Upper lobe of left lung (tissue), 6 donors: ENCODE measurements at places on chromosomes 6 and 20. TPM values are rescaled to one million over a fixed set of nuclear protein-coding genes. Genes with fewer than 3 reads are reported as not detected.

Gene IL20RA
- total RNA-seq: 10.2 TPM

Gene PNPLA1
- 0.61 TPM for total RNA-seq

Gene VSTM2L
- total RNA-seq: 47.2 TPM

DNA sequence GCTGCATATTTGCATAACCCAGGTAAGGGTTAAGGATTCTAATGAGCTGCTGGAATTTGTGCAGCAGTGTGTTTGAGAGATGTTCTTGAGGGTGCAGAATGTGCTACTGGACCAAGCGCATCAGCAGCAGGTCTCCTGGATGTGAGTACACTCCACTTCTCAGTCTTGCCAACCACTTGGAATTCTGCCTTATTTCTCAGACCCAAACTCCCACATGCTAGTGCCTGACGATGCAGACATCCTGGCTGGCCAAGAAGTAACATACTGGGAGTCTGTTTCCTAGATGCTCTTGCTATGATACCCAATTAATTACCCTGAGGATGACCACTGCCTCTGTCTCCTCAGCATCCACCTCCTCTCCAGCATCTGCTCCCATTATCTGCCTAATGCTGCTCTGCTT, 186.6 kb downstream of the MOXD1 start:
- no peaks in the 10 kb centered on the region for H3K27me3 ChIP-seq
- H3K4me3 ChIP-seq: no peak overlapping the region
- H3K27ac ChIP-seq: no peak overlapping the region
- H3K4me1 ChIP-seq: no peaks in the 10 kb centered on the region
- no peak for DNase-seq
- no peaks in the 10 kb centered on the region for H3K36me3 ChIP-seq

DNA sequence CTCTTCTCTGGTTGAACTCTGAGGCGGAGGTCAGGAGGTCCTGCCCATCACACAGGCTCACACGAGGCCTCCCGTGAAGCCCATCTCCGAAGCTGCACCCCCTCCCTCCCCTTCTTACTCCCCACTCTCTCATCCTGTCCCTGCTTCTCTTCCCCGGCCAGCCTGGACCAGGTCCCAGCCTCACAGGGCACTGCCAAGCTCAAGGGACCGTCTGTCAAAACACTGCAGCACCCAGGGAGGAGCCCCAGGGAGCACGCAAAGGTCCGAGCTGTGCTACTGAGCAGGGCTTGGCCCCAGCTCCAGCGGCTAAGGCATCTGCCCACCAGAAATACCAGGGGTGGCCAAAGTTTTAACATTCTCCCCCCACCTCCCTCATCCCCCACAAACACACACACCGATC, 70.0 kb downstream of the PSMG4 start:
- H3K27me3 ChIP-seq: no peaks in the 10 kb centered on the region
- DNase-seq: no peak
- no peak overlapping the region for H3K4me3 ChIP-seq
- no peaks in the 10 kb centered on the region for H3K36me3 ChIP-seq

DNA sequence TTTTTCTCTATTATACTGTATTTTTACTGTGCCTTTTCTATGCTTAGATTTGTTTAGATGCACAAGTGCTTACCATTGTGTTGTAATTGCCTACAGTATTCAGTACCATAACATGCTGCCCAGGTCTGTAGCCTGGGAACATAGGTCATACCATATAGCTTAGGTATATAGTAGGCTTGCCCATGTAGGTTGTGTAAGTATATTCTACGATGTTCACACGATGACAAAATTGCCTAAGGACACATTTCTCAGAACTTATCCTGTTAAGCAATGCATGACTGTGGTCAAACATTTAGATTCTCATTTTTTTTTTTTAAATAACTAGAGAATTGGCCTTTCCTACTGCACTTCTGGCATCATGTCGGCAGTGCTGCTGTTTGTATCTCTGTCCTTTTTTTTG, 253.7 kb upstream of the SUPT3H start:
- H3K36me3 ChIP-seq: no peaks in the 10 kb centered on the region
- no peaks in the 10 kb centered on the region for H3K4me1 ChIP-seq
- DNase-seq: no peak
- no peaks in the 10 kb centered on the region for H3K27me3 ChIP-seq

GRCh38 chr6:89352278-89353117, at the start of gene UBE2J1:
UBE2J1 (minus strand) TSS chr6:89352722; CDS start chr6:89352569, 153 bp downstream.
- H3K4me1 ChIP-seq: peaks cover 33% of the 10 kb centered on the region
- H3K36me3 ChIP-seq: no peaks in the 10 kb centered on the region
- peak within 1 kb of the TSS; percentile 69 for H3K4me3 ChIP-seq
- H3K27ac ChIP-seq: peak within 1 kb of the TSS; percentile 97
- no peaks in the 10 kb centered on the region for H3K27me3 ChIP-seq

GRCh38 chr6:56314683-56315523, 67.5 kb upstream of the COL21A1 start:
- no peaks in the 10 kb centered on the region for H3K36me3 ChIP-seq
- DNase-seq: no peak
- H3K4me1 ChIP-seq: peaks cover 4% of the 10 kb centered on the region
- no peaks in the 10 kb centered on the region for H3K27me3 ChIP-seq

- no peaks in the 10 kb centered on the region for H3K36me3 ChIP-seq
- no peak for DNase-seq
- H3K4me1 ChIP-seq: no peaks in the 10 kb centered on the region
These were observed 263.9 kb downstream of the FRK start for GRCh38 chr6:115796829-115797228.

DNA sequence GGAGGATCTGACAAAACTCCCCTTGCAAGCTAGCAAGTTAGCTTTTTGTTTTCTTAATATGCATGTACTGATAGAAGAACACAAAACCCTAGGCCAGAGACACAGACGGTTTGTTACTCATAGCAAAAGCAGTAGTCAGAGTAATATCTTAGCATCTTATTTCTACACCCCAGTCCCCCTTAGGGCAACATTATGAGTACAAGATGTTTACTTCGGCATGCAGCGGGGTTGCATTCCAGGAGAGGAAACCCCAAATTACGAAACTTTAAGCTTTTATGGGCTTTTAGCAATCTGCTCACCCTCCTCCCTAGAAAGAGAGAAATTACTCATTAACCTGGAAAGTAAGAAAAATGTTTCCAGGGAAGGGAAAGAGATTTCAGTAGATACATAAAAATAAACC, 1286.9 kb downstream of the EPHA7 start:
- H3K27ac ChIP-seq: no peak overlapping the region
- H3K4me3 ChIP-seq: no peak overlapping the region
- DNase-seq: no peak
- no peaks in the 10 kb centered on the region for H3K27me3 ChIP-seq
- no peaks in the 10 kb centered on the region for H3K4me1 ChIP-seq

- no peak overlapping the region for H3K27ac ChIP-seq
- no peak for DNase-seq
- no peaks in the 10 kb centered on the region for H3K27me3 ChIP-seq
- H3K4me1 ChIP-seq: no peaks in the 10 kb centered on the region
- H3K36me3 ChIP-seq: no peaks in the 10 kb centered on the region
- H3K4me3 ChIP-seq: no peak overlapping the region
These were observed 581.4 kb upstream of the MMS22L start for GRCh38 chr6:97864366-97864765.

- H3K27ac ChIP-seq: peak overlapping the region; percentile 100
- DNase-seq: no peak
- H3K36me3 ChIP-seq: peaks cover 33% of the 10 kb centered on the region
- no peaks in the 10 kb centered on the region for H3K27me3 ChIP-seq
These were observed 653 bp downstream of the ZNF335 start for GRCh38 chr20:45971425-45971674.

- no peaks in the 10 kb centered on the region for H3K36me3 ChIP-seq
- no peak for DNase-seq
- no peaks in the 10 kb centered on the region for H3K4me1 ChIP-seq
- H3K27ac ChIP-seq: no peak overlapping the region
- H3K4me3 ChIP-seq: no peak overlapping the region
These were observed 68.9 kb downstream of the TULP4 start for GRCh38 chr6:158381214-158381613.

DNA sequence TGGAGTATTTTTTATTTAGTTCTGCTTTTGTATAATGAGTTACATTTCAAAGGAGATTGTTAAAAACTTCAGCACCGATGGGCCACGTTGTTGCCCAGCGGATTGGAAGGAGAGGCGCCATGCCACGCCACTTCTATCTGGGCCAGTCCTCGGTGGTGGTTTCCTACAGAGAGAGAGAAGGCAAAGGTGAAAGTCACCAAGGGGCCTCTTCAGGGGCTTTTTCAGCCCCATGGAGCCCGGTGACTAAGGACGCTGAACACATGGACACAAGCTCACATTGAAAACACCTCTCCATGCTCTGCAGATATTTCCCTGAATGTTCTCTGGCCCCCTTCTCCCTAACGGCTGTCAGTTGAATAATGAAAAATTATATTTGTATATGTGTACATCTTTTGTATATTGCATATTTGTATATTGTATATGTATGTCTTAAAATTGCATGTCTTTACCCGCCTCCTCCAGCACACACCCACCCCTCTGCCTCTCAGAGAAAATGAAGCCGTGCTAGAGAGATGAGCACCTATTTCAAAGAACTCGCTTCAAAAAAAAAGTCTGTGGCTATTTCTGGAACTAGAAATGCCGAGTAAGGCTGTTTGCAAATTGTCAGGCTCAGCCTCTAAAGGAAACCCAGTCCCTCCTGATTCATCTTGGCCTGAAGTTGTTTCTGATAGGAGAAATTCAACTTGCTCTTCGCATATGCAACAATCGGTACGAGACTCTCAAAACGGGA, 91.9 kb upstream of the CDH4 start:
- DNase-seq: no peak
- no peak overlapping the region for H3K27ac ChIP-seq
- no peaks in the 10 kb centered on the region for H3K27me3 ChIP-seq
- H3K4me3 ChIP-seq: no peak overlapping the region
- H3K4me1 ChIP-seq: no peaks in the 10 kb centered on the region
- no peaks in the 10 kb centered on the region for H3K36me3 ChIP-seq

GRCh38 chr20:55009066-55009465, 533.7 kb downstream of the DOK5 start:
- H3K27ac ChIP-seq: no peak overlapping the region
- DNase-seq: no peak
- H3K4me3 ChIP-seq: no peak overlapping the region
- no peaks in the 10 kb centered on the region for H3K4me1 ChIP-seq

DNA sequence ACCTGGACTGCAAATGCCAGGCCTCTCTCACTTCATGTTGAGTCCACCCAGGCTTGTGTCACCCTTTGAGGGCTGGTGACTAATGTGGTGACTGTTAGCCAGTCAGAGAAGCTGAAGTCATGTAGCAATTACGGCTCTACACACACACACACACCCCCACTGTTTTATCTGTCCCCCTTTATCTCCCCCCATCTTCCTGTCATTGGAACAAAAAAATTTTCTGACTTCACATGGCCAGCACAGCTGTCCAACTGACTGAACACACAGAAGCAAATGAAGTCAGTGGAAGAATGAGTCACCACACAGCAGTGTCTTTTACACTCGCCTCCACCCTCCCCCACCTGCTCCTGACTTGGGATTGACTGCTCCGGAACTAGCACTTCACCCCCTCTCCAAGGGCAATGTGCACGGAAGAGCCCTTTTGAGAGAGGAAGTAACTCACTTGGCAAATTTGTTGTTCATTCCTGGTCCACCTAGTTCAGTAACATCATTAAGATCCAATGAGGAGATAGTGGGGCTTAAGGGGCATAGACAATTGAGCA, 198.0 kb downstream of the RNF144B start:
- no peak overlapping the region for H3K4me3 ChIP-seq
- no peak for DNase-seq
- no peak overlapping the region for H3K27ac ChIP-seq
- H3K4me1 ChIP-seq: no peaks in the 10 kb centered on the region
- H3K36me3 ChIP-seq: no peaks in the 10 kb centered on the region
- H3K27me3 ChIP-seq: no peaks in the 10 kb centered on the region
